Activated CD4-positive, alpha-beta T cell treated with anti-CD3 and anti-CD28 coated beads, Interleukin-2, Interleukin-6, amounts not matched to agents 100 ng/mL and 50 ng/mL, durations not matched to agents 16 hours and 8 hours (primary cell): ENCODE measurements at places on chromosomes 13 and 19.

GRCh38 chr13:26678330-26678729 is 82.3 kb downstream of the GPR12 start:
- no peak for DNase-seq

GRCh38 chr13:87498681-87499080 is 172.5 kb upstream of the SLITRK5 start:
- no peak for DNase-seq

GRCh38 chr13:80413611-80414010 is 72.7 kb upstream of the SPRY2 start:
- no peak for DNase-seq

GRCh38 chr13:46896341-46897137 is at the start of gene HTR2A:
TSS of gene HTR2A (minus strand) at chr13:46897053. CDS start at chr13:46895906, 1,147 bp downstream.
- DNase-seq, result no peak

GRCh38 chr13:20418953-20419352 is 106.7 kb downstream of the CRYL1 start:
- DNase-seq, result no peak

- no peak for DNase-seq
Measured at GRCh38 chr13:47178090-47178950, 281.5 kb upstream of the HTR2A start.

- no peak for DNase-seq
Measured at GRCh38 chr19:17376935-17377600, at the start of gene PLVAP. TSS of gene PLVAP (minus strand) at chr19:17377342. CDS start at chr19:17377288, 54 bp downstream.

DNA sequence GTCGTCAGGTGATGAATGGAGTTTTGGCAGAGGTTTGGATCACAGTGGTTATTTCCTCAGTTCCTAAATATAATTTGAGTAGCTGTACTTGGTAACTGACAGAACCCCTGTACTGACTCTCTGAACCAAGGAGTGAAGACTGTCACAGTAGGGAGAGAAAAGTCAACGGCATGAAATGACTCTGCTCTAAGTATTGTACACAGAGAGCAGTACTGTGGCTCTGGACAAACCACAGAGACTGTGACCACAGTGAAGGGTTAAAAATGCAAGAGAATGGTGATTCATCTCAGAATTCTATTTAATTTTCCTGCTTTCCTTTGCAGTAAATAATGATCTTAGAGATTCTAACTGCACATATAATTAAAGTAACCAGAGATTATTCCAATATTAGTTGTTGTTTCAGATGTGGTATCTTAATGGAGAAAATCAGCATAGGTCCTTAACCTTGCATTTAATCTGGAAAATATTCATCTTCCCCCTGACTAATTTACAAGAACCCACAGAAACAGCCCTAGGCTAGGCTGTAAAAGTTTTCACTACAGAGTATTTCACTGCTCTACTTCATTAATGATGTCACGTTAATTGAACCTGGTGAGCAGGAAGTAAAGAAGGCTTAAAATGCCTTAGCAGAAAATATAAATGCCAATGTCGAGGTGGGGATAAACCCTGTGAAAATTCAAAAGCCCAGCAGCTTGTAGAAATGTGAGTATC is 221.9 kb downstream of the LIG4 start:
- no peak for DNase-seq

DNA sequence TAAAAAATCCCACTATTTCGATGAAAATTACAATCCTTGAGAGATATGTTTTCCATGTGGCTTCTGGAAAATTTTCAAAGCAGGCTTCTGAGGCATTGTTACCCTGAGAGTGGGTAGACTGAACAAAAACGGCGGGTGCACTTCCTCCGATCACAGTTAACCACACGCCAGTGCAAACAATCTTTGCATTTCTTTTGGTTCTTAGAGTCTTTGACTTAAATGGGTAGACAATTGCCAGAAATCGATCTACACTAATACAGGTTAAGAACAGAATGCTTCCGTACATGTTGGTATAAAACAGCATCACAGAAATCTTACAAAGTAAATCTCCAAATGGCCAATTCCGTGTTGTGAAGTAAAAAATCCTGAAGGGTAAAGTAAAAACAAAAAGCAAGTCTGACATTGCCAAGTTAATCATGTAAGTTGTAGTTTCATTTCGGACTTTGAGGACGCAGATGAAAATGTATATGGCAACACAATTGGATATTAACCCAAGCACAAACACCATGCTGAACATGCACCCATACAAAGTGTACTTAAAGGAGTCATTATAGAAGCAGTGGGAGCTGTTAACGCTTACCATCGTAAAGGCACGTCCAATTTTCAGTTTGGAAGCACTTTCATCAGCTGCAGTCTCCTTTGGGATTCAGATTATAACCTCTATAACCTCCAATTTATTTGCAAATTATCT is 927 bp downstream of the LPAR6 start:
- DNase-seq, result peak; percentile 59

- DNase-seq, result no peak
Measured at GRCh38 chr13:74758188-74758587, 624.0 kb upstream of the KLF12 start.

GRCh38 chr13:28411831-28412353 is 83.0 kb downstream of the FLT1 start:
- no peak for DNase-seq

DNA sequence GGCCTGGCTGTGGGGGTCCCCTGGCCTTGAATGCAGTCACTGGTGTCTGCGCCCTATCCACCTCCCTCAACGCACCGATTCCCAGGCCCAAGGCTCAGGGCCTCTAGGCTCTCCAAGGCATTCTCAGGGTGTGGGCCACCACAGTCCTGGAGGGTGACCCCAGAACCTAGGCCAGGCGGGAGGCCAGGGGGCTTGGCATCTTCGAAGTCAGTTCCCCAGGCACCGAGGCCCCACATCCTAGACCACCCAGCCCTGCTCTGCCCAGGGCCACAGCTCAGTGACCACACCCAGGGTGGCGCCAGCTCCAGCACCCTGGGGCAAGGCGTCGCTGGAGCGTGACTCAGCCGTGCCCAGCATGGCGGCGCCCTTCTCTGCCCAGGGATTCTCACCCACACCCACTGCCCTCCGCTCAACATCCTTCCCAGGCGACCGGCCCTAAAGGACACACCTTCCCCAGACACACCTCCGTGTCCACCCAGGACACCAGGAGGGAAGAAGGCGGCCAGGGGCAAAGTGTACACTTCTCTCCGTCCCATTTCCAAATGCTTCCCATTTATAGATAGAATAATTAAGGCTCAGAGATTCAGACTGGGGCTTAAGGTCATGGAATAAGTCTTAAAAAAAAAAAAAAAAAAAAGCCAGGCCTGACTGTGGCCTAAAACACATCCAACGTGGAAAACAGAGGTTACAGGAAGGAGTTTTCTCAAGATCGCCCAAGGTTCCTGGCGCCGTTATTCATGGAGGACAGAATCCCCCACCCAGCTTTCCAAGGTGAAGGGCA is 36.4 kb upstream of the NANOS3 start:
- peak; percentile 68 for DNase-seq
